Mucosa of descending colon (tissue), 3 donors: ENCODE measurements at places on chromosomes 12 and 14. TPM values are rescaled to one million over a fixed set of nuclear protein-coding genes. Genes with fewer than 3 reads are reported as not detected.

- peak; percentile 41 for DNase-seq
These were observed 910 bp upstream of the SRP54 start for GRCh38 chr14:34981743-34982420.

DNA sequence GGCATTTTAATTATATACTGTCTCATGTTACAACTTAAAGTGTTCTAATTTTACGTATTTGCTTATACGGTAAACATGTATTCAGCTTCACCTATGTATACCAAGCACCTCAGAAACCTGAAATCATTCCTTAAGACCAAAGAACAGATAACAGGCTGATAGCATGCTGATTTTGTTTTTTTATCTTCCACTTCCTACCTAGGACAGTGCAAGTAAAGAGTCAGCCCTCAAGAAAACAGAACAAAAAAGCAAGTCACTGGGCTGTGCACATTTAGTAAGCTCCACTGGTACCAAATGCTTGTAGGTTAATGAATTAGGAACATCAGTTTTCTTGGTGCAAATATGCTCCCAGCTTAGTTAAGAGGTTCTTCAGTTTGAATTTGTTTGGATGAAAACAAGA is 611.3 kb downstream of the VRK1 start:
- DNase-seq, result no peak

- DNase-seq, result no peak
These were observed 84.0 kb downstream of the TMCC3 start for GRCh38 chr12:94566345-94566744.

DNA sequence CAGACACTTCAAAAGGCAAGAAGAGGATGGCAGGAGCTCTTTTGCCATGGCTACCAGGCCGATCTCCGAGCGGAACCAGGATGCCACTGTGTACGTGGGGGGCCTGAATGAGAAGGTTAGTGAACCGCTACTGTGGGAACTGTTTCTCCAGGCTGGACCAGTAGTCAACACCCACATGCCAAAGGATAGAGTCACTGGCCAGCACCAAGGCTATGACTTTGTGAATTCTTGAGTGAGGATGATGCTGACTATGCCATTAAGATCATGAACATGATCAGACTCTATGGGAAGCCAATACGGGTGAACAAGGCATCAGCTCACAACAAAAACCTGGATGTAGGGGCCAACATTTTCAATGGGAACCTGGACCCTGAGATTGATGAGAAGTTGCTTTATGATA is 9.8 kb downstream of the GARIN2 start:
- DNase-seq, result no peak

The CLEC4C gene
- total RNA-seq, result not detected

GRCh38 chr14:103091041-103091882 is 3.3 kb upstream of the EXOC3L4 start:
- DNase-seq, result peak; percentile 80

DNA sequence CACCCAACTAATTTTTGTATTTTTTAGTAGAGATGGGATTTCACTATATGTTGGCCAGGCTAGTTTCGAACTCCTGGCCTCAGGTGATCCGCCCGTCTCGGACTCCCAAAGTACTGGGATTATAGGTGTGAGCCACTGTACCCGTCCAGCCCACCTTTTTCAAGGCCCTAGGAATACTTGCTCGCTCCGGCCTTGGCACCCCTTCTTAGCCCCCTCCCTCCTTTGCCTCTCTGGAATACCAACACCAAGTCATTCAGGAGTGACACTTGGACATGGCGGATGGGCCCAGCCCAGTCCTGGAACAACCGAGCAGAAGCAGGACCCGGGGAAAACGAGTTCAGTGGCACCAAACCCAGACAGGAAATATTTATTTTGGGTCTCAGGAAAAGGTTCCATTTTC is 29.1 kb downstream of the PLEKHG3 start:
- DNase-seq, result no peak

The ASCL1 gene
- total RNA-seq, result not detected

The FOXG1 gene
- not detected for total RNA-seq

- DNase-seq, result peak; percentile 33
These were observed 53.0 kb downstream of the NCOR2 start for GRCh38 chr12:124514145-124514995.

GRCh38 chr14:92409043-92409442 is 86.1 kb downstream of the SLC24A4 start:
- DNase-seq, result no peak

The HHIPL1 gene
- total RNA-seq, result 1.1 TPM

GRCh38 chr14:57390806-57391516 is 575 bp downstream of the NAA30 start:
- DNase-seq, result peak; percentile 45

GRCh38 chr12:122035292-122035691 is 13.6 kb downstream of the BCL7A start:
- DNase-seq, result no peak

GRCh38 chr14:87992346-87992717 is 650 bp downstream of the GALC start:
- no peak for DNase-seq

DNA sequence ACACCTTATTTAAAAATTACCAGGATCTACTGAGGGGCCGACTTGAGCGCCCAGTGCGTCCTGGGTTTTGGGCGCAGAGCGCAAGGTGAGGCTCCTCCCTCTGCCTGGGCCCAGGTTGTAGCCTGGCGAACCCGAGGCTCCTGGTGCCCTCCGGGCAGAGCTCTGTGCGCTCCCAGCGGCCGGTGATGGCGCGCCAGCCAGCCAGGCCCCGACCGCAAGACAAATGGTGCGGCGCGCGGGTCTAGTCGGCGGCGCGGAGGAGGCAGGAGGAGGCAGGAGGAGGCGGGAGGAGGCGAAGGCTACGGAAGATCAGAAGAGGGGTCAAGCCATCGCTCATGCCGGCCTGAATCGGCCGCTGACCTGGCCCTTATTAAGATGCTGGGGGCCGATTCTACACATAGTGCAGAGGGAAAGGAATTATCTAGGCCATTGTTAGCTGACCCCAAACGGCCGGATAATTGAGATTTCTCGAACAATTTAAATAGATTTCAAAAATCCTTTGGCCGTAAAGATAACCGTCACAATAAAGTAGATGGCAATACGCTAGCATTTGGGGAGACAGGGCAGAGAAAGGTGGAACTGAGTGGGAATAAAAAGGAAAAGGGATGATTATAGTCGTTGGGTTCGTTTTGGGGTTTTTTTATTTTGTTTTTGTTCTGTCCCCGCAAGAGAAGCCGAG is 2.8 kb downstream of the TBX5 start:
- DNase-seq, result no peak

GRCh38 chr14:68621400-68622365 is 171.2 kb downstream of the ZFP36L1 start:
- no peak for DNase-seq

- DNase-seq, result no peak
These were observed 153.7 kb downstream of the AACS start for GRCh38 chr12:125218952-125219351.

GRCh38 chr12:109573914-109574244 is 285 bp downstream of the MVK start:
- DNase-seq, result no peak

DNA sequence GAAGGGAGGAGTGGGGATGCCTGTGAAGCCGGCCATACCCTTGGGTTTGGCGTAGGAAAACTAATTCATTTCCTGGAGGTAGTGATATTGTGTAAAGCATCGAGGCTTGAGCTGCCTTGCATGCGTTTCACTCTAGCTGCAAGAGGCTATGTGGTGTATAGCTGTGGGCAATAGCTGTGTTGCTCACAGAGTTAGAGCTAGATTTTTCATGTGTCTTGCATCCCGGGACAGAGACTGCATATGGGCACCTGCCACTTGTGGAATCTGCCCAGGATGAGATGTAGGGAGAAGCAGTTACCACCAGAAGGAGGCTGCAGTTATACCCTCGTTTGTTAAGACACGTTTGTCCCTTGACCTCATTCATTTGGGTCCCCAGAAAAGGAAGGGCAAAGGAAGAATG is 106.7 kb downstream of the KTN1 start:
- no peak for DNase-seq

GRCh38 chr12:109538191-109538863 is 35.0 kb downstream of the MMAB start:
- DNase-seq, result no peak
